Stimulated activated CD4-positive, alpha-beta T cell treated with anti-CD3 and anti-CD28 coated beads, Interleukin-15, amount 100 ng/mL, for 48 hours (primary cell): ENCODE measurements at places on chromosomes 5 and 9.

GRCh38 chr5:56314529-56314928 is 81.4 kb upstream of the ANKRD55 start:
- DNase-seq: no peak

DNA sequence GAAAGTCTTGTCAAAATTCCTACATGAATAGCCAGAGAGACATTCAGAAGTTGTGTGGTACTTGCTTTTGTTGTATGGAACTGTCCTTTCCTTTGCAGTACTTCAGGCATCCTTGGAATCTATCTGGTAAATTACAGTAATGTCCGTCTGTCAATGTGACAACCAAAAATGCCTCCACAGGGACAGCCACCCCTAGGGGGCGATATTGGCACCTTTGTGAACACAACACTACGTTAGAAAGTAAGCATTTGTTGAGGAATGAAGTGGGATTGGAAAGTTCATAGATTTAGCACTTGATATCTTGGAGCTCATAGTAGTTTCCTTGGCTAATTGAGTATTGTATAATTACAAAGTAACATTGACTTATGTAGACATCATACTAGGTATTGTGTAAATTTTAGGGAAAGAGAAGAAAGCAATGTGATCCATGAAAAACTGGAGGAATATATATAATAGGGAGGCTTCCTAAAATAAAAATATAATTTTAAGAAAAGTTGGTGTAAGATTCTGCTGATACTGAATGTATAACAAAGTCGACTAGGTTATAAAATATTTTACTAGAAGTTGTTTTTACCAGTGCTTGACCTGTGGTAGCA is 32.7 kb downstream of the TMEFF1 start:
- peak; percentile 57 for DNase-seq

DNA sequence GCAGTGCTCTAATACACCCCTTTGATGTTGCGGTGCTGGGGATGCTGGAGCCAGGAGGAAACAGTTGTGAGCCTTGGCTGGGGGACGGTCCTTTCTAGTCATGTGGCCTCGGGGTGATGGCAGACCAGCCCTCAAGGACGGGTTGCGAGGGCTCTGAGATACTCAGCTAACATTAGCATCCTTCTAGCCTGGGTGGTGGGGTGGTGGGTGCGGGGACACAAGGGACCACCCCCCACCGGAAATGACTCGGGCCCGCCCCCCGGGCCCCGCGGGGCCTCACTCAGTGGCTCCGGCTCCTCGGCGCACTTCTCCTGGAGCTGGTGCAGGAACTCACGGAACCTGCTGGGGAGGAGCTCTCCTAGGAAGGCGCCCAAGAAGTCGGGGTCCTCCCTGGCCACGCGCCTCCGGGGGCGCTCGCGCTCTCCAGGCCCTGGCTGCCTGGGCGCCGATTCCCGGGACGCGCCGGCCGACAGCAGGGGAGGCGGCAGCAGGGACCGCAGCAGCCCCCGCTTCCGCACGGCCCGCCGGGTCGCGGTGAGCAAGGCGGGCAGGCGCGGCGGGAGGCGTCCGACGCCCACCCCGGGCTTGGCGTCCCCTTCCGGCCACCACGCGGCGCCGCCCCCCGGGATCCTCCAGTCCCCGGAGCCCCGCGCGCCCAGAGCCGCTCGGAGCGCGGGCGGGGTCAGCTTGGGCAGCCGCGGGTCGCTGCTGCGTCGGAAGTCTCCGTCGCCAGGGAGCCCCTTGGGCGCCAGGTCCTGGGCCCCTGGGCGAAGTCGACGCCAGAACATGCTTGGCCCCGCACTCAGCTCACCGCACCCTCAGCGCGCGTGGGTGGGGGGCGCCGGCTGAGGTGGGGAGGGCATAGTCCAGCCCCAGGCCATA is 873 bp downstream of the C9orf50 start:
- no peak for DNase-seq

GRCh38 chr9:124079176-124079925 is 67.8 kb downstream of the LHX2 start:
- DNase-seq: no peak

- no peak for DNase-seq
Measured at GRCh38 chr9:134413890-134414623, 87.8 kb downstream of the RXRA start.

- no peak for DNase-seq
Measured at GRCh38 chr5:166083183-166083959, 2208.1 kb upstream of the WWC1 start.
